Stimulated activated CD4-positive, alpha-beta T cell treated with anti-CD3 and anti-CD28 coated beads, Interleukin-2, amount 100 ng/mL, for 24 hours (primary cell): ENCODE measurements at places on chromosomes 2 and 18.

- DNase-seq, result no peak
These were observed 38.2 kb downstream of the EFEMP1 start for GRCh38 chr2:55885127-55885943.

DNA sequence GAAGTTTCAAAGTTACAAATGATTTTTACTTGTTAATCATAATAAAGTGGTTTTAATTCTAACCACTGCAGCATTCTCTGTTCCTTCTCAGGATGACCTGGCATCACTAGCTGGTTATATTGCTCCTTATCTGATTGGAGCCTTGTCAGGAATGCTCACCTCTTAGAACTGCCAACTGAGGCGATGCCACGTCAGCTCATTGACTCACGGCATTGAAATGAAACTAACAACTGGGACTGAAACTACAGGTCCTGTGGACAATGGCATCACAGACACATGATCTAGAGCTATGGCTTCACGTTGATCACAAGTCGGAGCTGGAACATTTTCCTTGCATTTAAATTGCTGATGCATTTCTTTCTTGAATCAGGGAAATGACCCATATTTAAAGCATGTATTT lies 54.9 kb upstream of the MAP2 start:
- DNase-seq, result no peak

DNA sequence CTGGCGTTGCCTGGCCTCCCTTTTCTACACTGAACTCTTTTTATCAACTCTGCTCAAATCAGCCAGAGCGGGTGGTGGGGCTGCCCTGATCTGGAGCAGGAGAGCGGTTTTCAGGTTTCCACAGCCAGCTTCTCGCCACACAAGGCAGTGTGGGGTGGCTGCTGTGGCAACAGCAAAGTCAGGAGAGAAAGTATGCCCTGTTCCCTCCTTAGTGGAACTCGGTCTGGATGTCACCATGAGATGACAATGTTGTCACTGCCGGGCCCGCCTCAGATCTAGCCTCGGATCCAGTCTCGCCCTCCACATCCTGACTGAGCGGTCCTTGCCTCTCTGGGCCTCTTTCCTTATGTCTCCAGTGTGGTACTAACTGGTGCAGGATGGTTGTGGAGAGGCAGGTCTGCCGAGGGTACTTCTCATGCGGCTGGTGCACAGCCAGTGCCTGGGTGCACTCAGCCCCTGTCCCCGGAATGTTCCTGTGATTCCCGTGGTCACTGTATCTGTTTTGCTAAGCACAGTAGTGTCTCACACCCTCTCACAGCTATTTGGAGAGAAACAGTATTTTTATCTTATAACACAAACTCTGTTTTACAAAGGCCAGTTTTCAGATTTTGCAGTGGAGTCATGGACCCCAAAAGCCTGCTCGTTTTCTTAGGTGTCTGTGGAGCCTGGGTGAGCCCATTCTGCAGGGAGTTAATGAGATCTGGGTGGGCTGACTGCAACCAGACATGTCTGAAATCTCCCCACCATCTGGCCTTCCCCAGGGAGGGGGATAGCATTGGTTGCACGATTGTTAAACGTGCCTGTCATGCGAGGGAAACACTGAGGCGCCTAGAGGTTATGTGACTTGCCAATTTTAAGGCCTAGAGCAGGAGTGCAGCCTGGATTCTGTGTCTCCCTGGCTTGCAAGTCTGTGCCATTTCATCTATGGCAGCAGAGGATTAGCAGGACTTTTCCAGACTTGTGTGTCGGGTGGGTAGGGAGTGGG lies 261.1 kb upstream of the AGAP1 start:
- no peak for DNase-seq

- DNase-seq, result no peak
These were observed 228.6 kb upstream of the DOK6 start for GRCh38 chr18:69172046-69172445.

DNA sequence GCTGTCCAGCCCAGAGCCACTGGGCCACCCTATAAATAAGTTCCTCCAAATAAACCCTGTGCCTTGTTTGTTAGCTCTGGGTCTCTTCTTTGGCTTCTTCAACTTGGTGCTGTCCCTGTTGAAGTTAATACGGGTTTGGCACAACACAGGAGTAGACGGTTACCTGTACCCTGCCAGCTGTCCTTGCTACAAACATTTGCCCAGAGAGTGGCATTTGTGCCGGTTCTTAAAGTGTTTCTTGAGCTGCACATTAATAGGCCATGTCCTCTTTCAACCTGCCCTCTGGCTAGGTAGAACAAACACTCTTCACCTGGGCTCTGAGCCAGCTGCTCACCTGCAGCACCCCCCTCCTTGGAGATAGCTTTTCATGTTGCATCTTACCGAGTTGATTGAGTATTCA lies 139.2 kb downstream of the NEDD4L start:
- DNase-seq, result no peak

- DNase-seq, result no peak
These were observed 102.7 kb downstream of the SLC25A12 start for GRCh38 chr2:171791361-171791760.

GRCh38 chr18:65990944-65991708 lies 240.3 kb downstream of the CDH7 start:
- DNase-seq, result no peak

DNA sequence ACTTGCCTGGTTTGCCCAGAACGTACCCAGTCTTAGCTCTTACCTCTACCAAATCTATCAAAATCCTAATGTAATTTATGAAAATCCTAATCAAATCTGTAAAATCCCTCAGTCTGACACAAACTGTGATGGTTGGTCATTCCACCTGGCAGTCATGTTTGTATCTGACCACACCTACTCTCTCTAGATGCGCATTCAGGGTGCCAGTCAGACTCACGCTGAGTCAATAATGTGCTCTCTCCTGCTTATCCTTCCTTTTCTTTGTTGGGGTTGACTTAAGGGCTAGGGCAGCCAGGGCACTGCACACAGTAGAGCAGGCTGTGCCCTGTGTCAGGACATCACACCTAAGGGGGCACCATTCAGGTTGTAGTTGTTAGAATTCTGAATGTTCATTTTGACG lies 48.5 kb upstream of the PARD3B start:
- no peak for DNase-seq

DNA sequence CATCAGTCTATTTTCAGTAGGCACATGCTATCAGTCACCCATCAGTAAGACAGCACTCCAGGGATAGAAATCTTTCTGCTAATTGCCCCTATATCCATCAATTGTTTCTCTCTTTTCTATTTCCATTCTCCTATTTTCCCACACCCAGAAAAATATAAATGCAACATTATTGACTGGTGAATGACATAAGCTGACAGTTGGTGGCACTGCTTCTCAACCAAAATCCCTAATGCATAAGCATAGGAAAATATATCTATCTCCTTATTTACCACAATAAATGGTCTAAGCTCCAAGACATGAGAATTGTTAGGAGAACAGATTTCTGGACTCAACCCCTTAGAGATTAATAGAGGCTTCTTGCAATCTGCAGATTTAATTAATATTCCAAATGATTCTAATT lies 64.0 kb upstream of the REG3A start:
- no peak for DNase-seq

- peak; percentile 47 for DNase-seq
These were observed 582.8 kb downstream of the ZEB2 start for GRCh38 chr2:143936848-143937722.

DNA sequence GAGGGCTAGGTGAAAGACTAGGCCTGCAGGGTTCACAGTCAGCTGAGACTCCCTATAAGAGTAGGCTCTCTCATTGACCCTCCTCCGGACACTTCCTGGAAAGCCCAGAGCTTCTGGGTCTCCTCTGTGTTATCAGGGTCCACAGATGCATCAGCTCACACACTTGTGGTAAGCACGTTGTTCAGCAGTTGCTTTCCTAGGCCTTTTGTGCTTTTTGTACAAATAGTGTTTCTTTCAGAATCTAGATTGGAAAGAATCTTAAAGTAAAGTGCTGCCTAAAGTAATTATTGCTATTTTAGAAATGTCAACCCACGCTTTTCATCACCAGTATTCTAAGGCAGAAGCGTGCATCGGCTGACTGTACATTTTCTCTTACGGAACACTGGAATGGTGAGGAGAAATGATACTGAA lies 15.5 kb downstream of the SLC9A2 start:
- no peak for DNase-seq

GRCh38 chr2:231640241-231640640 lies 47.6 kb downstream of the TEX44 start:
- no peak for DNase-seq

- no peak for DNase-seq
These were observed 33.4 kb downstream of the USP14 start for GRCh38 chr18:191725-192124.

DNA sequence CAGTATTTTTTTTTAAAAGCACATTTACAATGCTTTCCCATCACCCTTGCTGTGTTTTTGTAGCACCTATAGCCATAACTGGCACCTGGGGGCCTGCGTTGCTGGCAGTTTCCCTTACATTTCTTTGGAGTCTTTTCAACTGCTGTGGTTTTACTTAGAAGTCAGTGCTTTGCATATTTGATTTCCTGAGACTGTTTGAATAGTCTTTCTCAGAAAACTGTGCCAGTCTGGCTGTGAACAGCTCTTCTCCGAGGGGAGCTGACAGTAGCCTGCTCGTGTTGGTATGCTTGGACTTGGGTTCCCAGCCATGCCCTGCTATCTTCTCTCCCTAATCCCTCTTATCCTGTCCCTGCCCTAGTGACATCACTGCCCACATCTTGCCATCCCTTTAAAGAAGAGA lies 81.5 kb downstream of the DPP4 start:
- peak; percentile 46 for DNase-seq

- no peak for DNase-seq
These were observed 153.4 kb upstream of the SKOR2 start for GRCh38 chr18:47404845-47405244.

DNA sequence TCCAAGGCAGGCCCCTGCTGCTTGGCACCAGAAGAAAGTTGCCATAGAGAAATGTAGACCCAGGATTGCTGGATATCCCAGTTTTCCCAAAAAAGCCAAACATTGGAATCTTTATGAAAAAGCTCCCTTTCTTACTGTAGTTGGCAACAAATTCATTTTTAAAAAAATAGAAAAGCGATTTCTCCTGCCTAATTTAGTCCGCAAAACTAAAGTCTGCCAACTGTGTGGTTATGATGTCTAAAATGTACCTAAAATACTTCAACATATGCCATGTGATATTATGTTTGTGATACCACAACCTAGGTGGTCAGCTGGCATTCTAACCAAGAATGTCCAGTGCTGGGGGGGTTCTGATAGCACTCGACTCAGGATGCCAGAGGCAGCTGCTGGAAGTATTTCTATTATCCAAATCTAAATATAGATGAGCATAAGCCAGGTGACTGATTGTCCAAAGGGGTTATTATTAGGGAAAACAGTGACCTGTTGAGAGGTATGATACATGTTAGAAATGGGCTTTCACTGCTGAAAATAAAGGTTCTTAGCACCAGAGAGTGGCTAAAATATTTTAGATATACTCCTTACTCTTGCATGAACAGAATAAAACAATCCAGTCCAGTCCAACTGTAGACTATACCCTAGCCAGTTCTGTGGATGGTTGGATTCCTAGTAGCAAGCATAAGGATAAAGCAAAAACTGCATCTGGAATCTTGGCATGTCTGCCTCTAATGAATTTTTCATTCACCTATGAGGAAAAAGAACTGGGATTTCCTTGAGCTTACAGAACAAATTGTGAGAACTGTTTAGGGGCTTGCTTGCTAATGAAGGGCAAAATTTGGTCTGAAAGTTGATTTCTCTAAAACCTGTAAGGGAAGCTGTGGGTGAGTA lies 101.7 kb downstream of the STK39 start:
- no peak for DNase-seq

GRCh38 chr2:117936871-117937428 lies 76.9 kb downstream of the CCDC93 start:
- DNase-seq, result no peak

DNA sequence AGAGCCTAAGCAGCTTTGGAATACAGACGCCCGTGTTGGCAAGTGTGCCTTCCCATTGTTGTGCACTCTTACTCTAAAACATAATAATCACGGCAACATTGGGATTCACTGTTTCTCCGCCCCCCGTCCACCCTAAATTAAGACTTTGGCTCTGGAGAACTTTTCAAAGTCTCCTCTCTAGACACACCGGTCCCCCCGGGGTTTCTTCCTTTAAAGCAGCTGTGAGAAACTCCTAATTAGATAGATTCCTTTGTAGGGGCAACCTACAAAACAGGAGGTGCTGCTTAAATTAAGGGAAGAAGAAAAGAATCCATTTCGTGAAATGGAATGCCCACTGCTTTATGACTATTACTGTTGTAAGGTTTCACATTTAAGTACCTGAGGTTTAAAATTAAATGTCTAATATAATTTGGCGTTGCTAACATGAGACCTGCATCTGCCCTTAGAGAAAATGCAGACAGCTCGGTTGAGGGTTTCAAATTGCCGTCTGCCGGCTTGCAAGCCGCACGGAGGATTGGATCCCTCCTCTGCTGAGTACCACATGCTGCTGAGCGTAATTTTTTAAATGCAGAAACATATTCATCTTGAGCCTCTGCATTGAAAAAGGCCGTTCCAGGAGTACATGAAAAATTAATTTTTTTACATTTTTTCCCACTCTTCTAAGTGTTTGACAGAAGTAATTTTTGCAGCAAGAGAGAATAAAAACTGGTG lies 233.3 kb downstream of the GBX2 start:
- no peak for DNase-seq

DNA sequence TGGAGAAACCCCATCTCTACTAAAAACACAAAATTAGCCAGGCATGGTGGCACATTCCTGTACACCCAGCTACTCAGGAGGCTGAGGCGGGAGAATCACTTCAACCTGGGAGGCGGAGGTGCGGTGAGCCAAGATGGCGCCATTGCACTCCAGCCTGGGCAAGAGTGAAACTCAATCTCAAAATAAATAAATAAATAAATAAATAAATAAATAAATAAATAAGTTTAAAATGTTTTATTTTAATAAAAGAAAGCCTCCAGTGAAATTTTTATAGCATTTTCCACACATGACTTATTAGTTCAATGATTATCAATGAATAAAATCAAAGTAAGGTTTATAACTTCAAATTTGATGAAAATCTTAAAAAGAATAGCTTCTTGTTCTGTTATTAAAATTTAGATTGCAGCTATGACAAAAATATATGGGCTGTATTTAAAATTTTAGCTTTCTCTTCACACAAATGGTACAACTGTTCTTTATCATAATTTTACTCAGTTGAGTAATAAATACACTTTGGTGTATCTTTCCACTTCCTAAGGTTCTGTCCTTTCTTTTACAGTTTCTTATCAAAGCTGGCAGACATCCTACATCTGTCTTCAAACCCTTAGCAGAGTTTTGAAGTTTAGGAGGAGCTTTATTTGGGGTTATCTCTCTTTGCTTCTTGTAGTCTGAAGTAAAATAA lies 78.4 kb upstream of the ZSWIM2 start:
- no peak for DNase-seq
